ENCODE measurements at places on chromosomes 1 and 21.
A peak's percentile ranks its signal among the peaks of the same experiment; 100 is the strongest.

DNA sequence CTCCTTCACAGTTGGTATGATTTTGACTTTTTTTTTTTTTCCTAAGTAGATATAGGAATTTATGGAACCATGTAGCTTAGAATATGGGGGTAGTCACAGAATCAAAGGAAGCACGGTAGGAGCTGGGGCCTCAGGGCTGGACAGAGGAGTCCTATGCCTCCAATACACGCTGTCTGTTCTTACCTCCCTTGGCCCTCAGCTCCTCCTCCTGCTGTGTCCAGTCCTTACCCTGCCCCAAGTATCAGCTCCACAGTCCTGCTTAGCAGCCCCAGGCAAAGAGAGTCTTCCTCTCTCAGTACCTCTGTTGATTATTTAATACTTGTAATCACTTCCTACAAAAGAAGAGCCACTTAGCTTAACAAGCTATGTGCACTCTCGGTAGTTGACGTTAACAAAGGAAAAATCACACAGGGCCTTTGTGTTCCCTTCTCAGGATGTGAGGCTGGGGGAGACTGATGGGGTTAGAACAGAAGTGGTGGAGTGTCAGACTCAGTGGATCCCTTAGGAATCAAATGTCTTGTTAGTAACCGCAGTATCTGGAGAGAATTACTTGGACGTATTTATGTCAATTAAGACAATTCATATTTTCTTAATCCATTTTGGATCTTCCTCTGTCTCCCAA lies 292.3 kb downstream of the HHAT start:
- DNase-seq = no peak

DNA sequence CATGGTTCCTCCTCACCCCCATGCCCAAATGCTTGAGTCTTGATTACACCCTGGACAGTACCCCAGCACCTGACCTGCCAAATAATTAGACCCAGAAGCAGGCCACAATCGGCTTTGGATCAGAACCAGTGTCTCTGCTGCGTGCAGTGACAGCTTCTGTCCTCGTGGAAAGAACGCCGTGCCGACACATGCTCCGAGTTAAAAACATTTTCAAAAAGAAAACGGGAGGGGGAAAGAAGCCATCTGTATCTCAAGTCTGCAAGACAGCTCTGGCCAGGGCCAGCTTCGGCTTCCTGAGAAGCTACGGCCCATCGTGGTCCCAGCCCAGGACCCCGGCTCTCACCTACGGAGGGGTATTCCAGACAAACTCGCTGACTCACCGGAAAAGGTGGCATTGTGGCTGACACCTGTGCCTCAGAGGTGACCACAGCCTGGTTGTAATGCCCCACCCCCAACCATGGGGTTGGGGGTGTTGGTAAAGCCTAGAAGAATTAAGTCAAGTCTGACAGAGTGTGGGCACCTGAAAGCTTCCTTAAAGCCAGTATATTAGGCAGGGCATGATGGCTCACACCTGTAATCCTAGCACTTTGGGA lies 25.8 kb downstream of the SSBP3 start:
- DNase-seq = no peak

GRCh38 chr21:42754270-42754933 lies 101.0 kb downstream of the PDE9A start:
- no peak for DNase-seq

DNA sequence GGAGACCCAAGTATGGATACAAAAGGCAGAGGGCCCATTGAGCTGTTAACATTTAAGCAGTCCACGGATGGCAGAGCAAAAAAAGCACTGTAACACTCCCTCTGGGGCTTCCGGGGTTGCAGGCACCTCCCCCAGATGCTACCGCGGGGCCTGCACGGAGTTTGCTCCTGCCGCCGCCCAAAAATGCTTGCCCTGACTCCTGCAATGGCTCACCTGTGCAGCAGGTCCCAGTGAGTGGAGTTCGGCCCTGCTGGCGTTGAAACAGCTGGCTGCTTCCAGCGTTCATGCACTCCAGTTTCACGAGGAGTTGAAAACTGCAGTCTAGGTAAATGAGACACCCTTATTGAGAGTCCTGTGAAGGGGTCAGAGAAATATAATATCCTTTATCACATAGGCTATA lies 832.8 kb downstream of the NCAM2 start:
- DNase-seq = no peak

DNA sequence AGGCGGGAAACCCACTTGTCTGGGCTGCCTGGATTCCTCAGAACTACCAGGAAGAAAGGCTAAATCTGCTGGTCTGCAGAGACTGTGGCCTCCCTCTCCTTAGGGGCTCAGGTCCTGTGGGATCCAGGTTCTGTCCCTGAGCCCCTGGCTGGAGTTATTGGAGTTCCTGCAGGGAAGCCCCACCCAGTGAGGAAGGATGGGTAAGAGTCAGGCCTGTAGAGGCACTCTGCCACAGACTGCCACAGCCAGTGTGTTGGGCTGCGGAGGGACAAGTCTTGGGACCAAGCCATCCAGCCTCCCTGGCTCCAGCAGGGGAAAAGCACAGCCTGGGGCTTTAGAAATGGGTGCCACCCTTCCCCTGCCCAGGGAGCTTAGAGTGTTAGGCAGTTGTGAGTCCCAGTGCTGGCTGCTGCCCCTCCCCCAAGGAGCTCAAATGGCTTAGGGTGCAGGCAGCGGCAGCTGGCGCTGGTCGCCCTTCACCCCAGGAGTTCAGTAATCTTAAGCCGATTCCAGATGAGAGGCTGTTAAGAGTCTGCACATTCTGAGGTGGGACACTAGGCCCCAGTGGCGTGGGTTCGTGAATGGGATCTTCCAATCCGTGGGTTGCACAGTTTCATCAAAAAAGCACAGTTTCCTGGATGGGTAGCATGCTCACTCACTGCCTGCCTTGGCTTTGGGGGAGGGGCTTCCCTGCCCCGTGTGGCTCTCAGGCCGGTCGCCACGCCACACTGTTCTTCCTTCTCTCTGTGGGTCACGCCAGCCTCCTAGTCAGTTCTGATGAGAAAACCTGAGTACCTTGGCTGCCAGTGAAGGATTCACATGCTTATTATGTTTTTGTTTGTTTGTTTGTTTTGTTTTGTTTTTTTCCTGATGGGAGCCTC lies 57.6 kb upstream of the FMO3 start:
- no peak for DNase-seq

DNA sequence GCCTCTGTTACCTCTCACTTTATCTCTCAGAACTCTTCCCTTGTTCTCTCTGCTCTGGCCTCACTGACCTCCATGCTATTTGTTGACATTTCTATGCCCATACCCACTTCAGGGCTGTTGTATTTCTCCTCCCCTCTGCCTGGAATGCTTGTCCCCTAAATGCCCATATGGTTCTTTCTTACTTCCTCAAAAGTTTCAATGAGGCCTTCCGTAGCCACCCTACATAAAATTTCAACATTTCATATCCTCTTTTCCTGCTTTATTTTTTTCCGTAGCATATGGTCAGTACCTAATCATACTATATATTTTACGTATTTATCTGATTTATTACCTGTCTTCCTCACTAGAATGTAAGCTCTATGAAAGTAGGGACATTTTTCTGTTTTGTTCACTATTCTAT lies 47.1 kb upstream of the ZYG11A start:
- no peak for DNase-seq

- DNase-seq = no peak
Measured at GRCh38 chr1:43443197-43443946, 10.4 kb downstream of the HYI start.

GRCh38 chr1:2936559-2937515 lies 84.4 kb upstream of the ACTRT2 start:
- DNase-seq = no peak

- no peak for DNase-seq
Measured at GRCh38 chr1:199002661-199003060, 363.8 kb downstream of the PTPRC start.

DNA sequence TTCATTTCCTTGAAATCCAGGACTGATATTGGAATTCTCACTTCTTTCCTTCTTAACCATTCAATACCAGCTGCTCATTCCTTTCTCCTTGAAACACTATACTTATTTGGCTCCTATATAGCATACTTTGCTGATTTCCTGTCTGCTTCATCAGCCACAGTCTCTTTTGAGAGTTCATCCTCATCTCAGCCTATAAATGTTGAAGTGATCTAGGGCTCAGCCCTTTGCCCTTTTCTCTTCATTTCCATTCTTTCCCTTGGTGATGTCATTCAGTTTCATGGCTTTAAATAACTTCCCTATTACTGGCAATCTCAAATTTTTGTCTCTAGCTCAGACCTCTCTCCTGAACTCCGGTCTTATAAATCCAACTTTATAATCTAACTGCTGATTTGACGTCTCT lies 24.1 kb upstream of the RABGAP1L start:
- DNase-seq = no peak

DNA sequence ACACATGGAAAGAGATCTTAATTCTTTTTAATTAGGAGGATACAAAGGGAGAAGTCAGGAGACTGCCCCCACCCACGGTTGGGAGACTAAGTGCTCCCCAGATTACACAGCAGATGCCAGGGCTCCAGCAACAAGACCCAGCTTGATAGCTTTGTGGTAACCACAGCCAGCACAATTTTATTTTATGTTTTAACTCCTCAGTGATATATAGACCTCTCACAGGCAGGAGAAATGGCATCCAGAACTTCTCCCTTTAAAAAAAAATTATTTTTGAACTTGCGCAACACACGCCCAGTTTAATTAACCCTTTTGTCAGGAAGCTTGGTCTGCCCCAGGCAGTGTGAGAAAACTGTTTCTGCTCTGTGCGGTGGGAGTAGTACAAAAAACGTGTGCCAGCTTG lies 62.6 kb upstream of the ACOT11 start:
- DNase-seq = no peak

GRCh38 chr1:3162322-3162882 lies 93.4 kb downstream of the PRDM16 start:
- DNase-seq = no peak

DNA sequence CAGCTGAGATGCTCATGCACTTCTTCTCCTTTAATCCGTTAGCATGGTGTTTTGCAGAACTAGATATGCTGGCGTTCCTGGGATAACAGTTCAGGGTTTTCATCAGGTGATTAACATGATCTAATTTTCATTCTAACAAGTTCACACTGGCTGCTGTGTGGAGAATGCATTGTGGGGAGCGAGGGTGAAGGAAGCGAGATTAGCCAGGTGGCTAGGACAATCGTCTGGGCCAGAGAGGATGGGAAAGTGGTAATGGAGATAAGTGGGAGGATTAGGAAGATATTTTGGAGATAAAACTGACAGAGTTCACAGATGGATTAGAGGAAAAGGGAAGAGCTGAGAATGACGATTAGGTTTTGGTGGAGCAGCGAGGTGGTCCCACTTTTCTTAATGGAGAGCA lies 138.1 kb upstream of the MAGI3 start:
- DNase-seq = no peak

DNA sequence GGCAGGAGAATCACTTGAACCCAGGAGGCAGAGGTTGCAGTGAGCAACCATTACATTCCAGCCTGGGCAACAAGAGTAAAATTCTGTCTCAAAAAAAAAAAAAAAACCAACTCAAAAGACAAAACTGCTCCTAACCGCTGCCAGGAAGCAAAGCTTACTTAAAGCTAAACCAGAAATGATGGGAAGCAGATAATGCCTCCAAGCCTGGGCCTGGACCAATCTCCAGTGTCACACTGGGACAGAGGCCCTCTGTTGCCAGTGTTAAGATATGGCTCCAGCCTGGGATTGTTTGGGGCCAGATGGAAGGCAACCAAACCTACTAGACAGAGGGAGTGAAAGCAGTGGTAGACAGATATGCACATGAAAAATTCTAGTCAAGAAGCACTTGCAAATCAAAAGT lies 36.9 kb downstream of the NSL1 start:
- no peak for DNase-seq

GRCh38 chr21:31612894-31613785 lies 46.4 kb upstream of the SOD1 start:
- no peak for DNase-seq

GRCh38 chr1:59232216-59232615 lies 64.7 kb upstream of the FGGY start:
- DNase-seq = no peak

DNA sequence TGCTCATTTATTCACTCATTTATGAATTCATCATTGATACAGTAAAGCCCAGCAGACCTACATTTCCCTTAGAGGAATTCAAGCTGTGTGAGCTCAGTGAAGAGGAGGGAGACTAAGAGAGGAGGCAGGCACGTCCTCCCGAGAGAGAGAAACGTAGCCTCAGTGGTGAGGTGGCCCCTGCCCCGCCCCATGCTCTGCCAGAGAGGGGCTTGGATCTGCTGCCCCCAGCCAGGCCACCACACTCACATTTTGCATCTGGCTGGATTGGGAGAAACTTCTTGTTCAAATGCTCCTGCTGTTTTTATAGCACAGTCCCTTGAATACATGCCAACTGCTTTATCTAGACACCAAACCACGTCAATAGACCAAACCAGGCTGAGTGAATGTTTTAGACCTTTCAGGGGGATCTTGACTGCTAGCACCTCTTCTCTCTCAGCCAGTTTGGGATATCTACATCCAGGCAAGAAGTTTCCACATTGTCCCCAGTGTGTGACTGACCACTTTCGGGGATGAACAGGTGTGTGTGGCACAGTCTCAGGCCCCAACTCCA lies 67.7 kb upstream of the AJAP1 start:
- no peak for DNase-seq

DNA sequence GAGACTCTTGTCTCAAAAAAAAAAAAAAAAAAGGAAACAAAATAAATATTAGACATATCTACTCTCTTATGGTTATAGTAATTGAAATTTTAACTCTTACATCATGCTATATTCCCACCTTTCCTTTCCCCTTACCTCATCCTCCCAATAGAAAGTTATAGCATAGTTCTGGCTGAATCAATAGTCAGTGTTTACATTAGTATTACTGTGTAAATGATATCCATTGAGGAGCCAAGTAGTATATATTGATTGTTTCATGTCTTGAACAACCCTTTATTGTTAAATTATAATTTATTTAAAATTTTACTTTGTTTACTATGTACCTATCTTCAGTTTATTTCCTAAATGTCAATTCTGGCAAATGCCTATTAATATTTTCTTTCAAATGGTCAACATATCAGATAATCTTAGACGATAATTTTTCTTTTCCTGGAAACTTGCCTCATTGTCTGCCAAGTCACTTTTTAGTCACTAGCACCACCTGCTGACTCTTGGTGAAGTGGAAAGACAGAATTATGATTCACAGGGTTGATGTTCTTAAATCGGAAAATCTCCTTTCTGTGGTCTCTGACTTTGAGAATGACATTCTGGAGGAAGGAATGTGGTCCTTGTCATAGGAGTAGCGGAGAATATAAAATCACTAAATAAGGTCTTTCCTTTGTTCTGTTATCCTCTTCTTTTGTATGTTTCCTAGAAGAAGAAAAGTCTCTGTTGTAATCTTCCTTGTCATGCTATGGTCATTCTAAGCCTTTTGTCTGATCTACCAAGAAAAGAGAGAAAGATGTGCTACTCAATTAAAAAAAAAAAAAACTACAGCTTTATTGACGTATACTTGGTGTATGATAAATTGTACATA lies 8.6 kb downstream of the HJV start:
- peak; percentile 82 for DNase-seq

Measured in A549 (cell line).